ENCODE measurements at places on chromosomes 6 and 20.

- no peak for DNase-seq
Measured at GRCh38 chr20:62577490-62577836, 64.8 kb upstream of the SLCO4A1 start.

GRCh38 chr20:35773154-35773751 is 1.4 kb downstream of the PHF20 start:
- no peak for DNase-seq

GRCh38 chr6:64902596-64902995 is 804.4 kb downstream of the EYS start:
- no peak for DNase-seq

- no peak for DNase-seq
Measured at GRCh38 chr20:50678169-50678898, 13.0 kb downstream of the RIPOR3 start.

DNA sequence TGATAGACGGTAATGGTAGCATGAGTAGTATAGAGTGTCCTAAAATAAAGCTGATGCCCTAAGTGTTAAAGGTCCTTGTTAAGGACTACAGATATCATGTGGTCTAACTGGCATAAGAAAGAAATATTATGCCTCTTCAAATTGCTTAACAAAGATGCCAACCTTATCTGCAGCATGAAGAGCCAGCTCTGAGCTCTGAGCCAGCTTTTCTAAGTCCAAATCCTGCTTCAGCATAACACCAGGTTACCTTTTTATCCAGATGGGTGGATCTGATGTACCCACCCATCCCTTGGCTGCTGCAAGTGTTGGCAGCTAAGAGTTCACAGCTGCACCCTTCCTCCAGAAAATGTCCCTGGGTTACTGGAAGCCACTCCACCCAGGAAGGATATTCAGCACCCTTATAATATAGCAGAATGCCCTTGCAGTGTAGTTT is 83.8 kb downstream of the TENT5A start:
- no peak for DNase-seq

GRCh38 chr6:34616227-34616585 is 60.1 kb upstream of the SPDEF start:
- no peak for DNase-seq

GRCh38 chr6:18497006-18497405 is 109.9 kb downstream of the RNF144B start:
- no peak for DNase-seq
